ENCODE measurements at places on chromosomes 11 and 22.
A peak's percentile ranks its signal among the peaks of the same experiment; 100 is the strongest.

- DNase-seq, result no peak
Observed at GRCh38 chr11:68146704-68147474, 25.7 kb upstream of the CHKA start.

DNA sequence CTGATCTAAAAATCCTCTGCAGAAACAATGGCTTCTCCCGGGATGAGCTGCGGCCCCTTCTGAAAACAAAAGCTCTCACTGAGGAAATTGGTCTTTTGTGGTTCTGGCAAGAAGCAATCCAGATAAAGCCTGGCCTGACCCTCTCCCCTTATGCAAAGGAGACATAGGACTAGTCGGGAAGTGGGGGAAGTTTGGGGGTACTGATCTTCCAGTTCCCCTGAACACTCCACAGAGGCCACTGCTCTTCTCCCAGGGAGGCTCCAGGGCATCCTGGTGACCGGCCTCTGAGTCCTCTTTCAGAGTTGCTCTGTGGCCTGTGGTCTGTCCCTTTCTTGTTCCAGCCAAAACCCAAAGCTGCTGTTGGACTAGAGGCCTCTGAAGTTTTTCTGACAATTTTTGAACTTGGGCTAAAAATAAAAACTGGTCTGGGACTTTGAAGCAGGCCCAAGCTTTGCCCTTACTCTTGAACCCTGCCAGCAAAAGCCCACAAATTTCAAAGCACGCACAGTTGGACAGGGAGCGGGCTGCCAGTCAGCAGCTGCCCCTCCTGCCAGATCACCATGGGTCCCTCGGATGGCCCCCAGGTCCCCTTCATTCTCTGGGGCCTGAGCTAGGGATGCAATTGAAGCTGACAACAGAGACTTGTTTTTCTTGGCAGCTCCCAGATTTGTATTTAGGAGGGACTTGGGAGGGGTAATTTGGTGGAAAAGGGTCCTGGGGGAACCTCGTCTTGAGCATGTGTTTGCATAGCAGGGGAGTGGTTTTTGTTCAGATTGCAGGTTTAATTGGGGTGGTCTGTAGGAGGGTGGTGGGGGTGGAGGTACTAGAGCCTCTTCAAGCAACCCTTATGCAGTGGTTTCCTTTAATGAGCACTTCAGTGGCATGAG is 381.6 kb upstream of the CADM1 start:
- DNase-seq, result no peak

GRCh38 chr11:70660059-70660888 is 261.9 kb downstream of the CTTN start:
- no peak for DNase-seq

- DNase-seq, result no peak
Observed at GRCh38 chr11:43693731-43694130, 13.2 kb downstream of the HSD17B12 start.

DNA sequence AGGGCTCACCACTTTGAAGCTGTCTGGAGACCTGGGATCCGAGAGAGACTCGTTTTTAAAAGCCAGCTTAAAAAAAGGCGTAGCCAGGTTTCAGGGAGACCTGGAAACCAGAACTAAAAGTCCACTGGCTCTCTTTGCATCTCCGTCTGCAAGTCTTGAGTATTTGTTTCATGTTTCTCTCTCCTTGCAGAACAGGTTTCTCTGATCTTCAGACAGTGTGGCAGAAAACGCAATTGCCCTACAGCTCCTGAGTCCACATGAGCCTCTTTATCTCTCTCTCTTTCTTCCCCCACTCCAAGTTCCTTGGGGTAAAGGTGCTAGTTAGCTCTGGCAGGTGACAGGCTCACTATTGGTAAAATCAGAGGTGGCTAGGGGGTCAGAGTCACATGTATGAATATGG is 67.0 kb upstream of the AMPD3 start:
- no peak for DNase-seq

GRCh38 chr11:104999721-105000120 is 23.2 kb downstream of the CASP5 start:
- DNase-seq, result no peak

GRCh38 chr11:9104580-9104979 is 13.2 kb upstream of the SCUBE2 start:
- DNase-seq, result no peak

GRCh38 chr11:23398052-23398451 is 537.8 kb upstream of the CCDC179 start:
- DNase-seq, result no peak

GRCh38 chr11:34633990-34634693 is 13.2 kb downstream of the EHF start:
- no peak for DNase-seq

DNA sequence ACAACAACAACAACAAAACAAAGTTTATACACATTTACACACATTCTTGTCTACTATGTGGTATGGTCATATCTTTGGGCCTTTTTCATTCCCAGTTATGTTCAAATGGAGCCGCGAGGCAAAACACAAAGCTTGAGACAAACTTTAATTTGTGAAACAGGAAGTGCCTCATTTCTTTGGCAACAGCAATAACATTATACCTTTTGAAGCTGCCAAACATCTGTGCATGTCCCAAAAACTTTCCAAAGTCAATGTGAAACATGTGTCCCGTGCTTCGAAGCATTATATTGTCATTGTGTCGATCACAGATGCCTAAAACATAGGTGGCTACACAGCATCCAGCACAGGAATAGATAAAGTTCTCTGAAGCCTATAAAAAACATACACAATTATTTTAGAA is 25.0 kb upstream of the RPS13 start:
- no peak for DNase-seq

DNA sequence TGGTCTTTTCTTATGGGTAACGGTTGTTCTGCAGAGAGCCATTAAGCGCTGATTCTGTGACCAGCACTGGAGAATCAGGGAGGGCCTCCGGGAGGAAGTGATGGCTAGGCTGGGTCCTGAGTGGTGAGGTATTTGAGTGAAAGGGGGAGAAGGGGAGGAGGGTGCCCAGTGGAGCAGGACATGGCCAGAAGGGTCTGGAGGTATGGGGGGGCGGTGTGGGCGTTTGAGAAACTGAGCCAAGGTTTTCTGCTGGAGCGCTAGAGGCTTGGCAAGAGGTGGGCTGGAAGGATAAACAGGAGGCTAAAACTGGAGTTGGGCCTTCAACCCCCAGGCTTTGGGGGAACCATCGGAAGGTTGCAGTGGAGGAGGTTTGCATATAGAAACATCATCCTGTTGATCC is 72.5 kb downstream of the FBLN1 start:
- DNase-seq, result no peak

DNA sequence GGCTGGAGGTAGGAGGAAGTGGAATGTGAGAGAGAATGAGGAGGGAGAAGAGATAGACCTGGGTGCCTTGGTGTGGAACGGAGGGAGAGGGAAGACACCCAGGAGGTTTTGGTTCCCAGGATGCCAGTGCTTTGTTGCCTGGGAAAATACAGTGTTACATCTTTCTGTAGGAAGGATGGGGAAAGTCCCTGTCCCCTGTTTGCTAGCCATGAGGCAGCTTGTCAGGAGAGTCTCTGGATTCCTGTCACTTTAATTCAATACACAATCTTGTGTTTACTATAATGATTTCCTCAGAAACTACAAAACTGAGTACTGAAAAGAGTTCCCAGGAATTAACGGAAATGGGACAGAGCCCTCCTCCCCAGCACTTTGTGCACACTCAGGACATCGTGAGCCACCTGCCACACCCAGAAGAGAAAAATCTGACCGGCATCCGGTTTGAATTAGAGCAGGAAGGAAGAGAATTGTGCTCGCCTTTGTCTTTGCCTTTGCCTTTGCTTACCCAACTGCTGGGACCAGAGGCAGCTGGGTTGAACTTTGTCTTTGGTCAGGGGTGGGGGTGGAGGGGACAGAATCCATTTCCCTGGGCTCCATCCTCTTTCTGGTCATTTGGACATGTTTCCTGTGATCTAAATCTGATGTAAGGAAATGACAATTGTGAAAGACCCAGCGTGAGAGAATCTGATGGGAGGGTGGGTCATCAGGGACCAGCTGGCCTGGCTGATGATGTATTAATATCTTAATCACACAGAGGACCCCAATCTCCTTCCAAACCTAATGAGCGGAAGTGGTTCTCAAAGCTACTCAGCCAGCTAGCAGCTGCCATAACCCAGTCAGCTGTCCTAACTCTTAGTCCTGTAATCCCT is 1.3 kb upstream of the LIMK2 start:
- DNase-seq, result peak; percentile 42

GRCh38 chr11:76599041-76600013 is 71.2 kb downstream of the LRRC32 start:
- no peak for DNase-seq

DNA sequence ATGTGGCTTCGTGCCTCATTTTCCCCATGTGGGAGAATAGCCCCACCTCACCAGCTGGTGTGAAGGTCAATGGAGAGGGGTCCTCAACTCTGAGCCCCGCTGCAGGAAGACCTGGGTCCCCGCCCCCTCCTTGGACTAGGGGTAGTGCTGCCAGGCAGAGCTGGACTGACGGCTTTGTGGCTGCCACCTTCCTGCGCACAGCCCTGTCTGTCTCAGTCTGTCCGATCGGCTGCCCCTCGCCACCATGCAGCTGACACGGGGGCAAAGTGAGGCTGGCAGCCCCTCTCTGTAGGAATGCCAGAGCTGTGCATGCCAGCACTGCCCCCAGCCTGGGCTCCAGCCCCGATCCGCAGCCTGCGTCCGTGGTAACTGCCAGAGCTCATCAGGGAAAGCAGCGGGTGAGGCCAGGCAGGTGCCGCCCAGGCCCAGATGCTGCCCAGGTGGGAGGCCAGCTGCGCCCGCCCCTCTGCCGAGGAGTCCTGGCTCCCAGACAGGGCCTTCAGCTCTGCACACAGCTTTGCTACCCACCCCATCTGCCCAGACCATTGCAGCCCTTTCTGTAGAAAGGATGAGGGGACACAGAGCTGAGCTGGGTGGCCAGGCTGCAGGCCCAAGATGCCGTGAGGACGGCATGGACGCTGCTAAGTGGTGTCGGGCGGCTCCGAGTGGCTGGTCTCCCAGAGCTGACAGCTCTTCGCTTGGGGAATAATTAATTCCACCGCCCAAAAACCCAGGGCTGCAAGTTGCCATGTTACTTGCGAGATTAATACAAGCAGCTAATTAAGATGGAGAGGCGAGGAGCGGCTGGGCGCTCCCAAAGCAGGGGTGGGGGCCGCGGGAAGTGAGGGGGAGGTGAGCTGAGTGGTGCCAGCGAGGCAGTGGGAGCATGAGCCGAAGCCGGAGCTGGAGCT is 19.5 kb upstream of the FLRT1 start:
- no peak for DNase-seq

- DNase-seq, result no peak
Observed at GRCh38 chr11:124315052-124315451, 1.3 kb upstream of the OR8D1 start.

DNA sequence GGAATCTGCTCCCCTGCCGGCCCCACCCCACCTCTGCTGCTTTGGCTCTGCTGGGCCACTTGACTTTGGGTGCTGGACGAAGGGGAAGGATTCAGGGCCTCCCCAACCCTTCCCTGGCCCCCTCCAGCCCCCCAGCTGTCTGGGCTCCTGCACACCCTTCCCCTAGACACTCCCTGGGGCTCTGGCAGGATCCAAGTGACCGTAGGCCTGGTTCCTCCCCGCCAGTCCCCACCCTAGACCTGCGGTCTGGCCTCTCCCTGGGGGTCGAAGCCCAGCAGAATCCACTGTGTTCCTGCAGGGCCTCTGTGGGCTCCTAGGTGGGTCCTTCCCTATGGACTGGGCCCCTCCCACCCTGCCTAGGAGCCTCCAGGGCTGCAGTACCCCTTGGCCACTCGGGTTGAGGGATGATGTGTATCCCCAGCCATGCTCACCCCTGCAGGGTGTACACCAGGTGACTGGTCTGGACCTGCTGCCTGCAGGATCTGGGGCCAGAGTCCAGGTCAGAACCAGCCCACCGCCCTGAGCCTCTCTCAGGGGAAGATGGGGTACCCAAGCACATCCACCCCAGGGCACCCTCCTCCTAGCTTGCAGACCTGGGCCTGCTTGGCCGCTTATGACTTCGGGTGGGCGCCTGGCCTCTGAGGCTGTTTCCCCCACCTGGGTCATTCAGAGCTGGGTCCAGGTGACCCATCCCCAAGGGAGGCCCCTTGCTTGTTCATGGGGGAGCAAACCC is 5.6 kb downstream of the PIM3 start:
- no peak for DNase-seq

- DNase-seq, result no peak
Observed at GRCh38 chr22:41883400-41883799, 31.5 kb downstream of the SHISA8 start.

DNA sequence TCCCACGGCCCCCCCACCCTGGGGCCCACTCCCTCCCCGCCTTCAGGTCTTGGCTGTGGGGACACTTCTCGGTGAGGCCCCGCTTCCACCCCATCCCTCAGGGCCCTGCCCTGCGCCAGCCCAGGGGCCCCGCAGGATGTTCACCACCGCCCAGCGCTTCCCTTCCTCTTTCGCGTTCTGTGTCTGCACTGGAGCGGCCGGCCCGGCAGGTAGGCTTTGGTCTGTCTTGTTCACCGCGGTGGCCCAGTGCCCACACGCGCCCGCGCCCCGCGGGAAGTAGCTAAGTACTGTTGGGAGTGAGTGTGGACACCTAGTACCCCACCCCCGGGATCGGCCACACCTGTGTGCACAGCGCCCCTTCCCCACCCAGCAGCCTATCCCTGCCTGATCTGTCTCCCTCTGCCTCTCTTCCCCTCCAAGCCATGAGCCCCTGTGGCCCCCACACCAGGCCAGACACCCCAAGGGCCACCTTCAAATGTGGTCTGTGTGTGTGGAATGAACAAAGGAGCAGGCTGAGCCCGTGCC is 85.4 kb downstream of the WNT7B start:
- DNase-seq, result no peak

DNA sequence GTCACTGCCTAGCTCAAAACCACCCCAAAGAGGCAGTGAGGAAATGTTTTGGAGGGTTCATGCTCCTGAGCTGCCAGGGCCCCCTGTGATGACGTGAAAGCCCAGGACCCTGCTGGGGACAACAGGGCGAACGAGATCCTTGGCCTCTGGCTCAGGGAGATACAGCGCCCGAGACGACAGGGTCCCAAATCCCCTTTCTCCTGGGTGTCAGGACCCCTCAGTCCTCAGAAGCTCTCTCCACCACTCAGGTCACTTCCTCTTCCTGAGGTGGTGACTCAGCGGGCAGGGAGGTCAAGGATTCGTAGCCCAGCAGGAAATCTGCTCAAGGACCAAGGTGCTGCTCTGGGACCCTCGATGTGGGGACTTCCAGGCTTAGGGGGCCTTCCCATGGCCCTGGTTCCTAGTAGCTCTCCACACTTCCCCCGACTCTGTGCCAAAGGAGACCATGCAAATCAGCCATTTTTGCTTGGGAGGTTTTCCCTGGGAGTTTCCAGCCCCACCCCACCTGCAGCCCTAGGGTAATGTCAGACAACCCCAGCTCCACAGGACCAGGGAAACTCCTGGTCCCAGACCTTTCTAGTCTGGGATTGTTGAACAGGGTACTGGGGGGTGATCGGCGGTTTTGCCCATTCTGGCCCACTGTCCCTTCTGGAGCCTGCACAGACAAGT is 12.8 kb downstream of the BCL9L start:
- DNase-seq, result no peak

DNA sequence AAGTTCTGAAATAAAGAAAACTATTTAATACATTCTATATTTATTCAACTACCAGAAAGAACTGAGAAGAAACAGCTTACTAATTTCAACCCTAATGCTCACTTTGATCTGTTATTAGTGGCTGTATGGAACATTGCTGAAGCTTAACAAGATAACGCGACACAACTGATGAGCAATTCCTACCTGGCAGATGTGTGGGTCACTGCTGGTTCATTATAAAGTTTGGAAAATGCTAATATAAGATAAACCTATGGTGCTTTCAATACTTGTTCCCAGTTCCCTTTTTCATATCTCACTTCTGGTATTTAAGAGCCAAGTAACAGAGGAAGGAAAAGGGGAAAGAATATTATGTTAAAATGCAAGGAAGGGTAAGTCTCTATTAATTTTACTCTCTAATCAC is 10.5 kb downstream of the CTSC start:
- DNase-seq, result no peak
